ENCODE measurements at places on chromosomes 4 and X.

DNA sequence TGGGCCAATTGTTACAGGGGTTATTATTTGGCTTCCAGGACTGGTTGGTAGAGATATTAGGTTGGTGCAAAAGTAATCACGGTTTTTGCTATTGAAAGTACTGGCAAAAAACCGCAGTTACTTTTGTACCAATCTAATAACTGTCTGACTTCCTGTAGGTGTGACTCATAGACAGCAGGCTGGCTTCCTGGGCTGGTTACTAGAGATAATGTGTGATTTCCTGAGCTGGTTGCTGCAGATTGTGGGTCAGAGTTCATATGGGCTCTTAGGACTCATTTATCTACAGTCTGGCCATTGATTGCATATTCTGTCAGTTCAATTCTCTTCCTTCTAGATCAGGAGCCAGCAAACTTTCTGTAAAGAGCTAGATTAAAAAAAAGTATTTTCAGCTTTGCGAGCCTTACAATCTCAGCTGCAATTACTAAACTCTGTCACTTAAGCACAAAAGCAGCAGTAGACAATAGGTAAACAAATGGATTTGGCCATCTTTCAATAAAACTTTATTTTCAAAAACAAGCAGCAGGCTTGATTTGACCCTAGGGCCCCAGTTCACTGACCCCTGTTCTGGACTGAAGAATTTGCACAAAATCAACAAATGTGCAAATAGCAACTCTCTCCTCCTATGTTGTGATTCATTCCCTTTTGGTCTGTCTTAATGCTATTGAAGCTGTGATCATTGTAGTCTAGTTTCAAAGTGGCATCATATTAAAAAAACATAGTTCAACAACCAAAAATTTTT, 50.8 kb upstream of the BOD1L1 start:
- no peak for DNase-seq

GRCh38 chr4:20281453-20281852, 29.7 kb downstream of the SLIT2 start:
- DNase-seq = no peak

DNA sequence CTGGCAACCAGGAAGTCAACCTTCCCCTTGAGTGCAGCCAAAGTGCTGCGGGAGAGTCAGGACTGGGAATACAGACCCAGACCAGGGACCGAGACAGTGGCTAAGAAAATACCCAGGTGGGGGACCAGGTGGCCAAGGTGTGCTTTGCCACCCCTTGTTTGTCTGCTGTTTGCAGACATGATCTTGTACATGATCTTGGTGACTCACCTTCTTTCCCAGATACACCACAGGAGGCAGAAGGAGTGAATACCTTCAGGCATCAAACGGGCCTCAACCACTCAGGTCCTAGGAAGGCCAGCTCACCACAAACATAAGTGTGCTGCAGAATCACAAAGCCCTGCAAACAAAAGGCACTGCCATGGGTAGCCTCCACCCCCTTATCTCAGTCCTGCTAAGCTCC, 62.0 kb downstream of the CNGA2 start:
- DNase-seq = no peak

DNA sequence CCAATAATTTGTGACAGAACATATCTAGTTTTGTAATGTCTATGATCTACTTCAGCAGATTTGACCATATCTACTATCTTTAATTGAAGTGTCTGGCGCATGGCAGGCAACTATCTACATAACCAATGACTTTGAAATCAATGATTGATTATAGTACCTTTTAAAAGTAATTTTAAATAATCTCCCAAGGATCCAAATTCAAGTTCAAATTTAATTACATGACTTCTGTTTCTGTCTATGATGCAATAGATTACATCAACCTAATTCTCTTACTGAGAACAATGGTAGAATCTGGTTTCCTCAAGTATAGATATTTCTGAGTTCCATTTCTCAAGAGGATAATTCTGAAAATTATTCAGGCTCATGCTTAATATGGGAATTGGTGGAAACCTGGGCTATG, 177.4 kb upstream of the IL15 start:
- no peak for DNase-seq

GRCh38 chr4:106809076-106809475, 227.0 kb downstream of the DKK2 start:
- DNase-seq = no peak

DNA sequence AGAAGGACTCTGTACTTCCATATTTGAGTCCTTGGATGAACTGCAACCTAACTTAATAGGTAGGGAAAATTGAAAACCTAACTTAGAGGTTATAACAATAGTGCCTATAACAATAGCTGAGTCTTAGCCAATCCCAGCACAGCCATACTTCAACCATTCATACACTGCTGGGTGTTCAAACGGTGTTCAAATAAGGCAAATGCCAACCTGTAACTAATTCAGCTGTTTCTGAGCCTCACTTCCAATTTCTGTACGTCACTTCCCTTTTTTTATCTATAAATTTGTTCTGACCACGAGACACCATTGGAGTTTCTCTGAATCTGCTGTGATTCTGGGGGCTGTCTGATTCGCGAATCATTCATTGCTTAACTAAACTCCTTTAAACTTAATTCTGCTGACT, 9.6 kb upstream of the GRSF1 start:
- no peak for DNase-seq

DNA sequence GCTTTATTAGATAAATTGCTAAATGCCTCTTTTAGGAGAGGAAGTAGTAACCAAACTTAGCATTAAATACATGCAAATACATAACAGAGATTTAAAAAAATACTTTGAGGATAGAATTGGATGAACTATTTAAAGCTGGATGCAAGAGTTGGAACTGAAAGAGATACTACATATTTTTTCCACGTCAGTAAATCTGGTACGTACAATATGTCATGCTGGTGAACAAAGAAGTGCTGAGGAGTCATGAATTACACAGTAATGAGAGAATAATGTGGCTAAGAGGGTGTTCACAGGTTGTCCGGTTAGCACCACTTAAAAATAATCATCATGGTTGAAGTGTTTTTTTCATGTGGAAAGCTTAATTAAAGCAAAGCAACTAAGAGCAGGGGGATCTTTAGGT, 184.1 kb upstream of the FRMPD4 start:
- DNase-seq = no peak

- DNase-seq = no peak
These were observed 49.7 kb upstream of the DDIT4L start for GRCh38 chr4:100240008-100240407.

DNA sequence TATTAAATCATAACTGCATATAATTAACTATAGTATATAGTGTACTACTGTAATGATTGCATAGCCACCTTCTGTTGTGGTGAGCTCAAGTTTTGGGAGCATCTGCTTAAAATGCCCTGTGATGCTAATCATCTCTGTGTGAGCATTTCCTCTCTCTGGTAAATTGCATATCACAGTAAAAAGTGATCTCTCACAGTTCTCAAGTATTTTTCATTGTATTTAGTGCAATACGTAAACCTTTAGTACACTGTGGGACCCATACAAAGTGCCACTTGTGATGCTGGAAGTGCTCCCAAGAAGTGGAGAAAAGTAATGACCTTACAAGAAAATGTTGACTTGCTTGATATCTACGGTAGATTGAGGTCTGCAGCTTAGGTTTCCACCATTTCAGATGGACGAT, 82.0 kb downstream of the WWC2 start:
- DNase-seq = no peak

DNA sequence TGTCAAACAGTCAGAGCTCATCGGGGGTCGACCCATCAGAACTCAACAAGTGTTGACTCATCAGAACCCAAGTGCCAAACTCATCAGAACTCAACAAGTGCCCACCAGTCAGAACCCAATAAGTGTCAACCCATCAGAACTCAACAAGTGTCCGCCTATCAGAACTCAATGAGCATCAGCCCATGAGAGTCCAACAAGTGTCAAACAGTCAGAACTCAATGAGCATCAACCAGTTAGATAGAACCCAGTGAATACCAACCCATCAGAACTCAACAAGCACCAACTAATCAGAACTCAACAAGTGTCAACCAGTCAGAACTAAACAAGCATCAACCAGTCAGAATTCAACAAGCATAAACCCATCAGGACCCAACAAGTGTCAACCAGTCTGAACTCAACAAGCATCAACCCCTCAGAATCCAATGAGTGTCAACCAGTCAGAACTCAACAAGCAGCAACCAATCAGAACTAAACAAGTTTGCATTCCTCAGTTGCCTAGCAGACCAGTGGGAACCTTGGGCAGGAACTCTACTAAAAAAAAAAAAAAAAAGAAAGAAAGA, 115.3 kb downstream of the PRKX start:
- DNase-seq = no peak

- no peak for DNase-seq
These were observed 665 bp downstream of the TRPC5OS start for GRCh38 chrX:111876646-111877045.

DNA sequence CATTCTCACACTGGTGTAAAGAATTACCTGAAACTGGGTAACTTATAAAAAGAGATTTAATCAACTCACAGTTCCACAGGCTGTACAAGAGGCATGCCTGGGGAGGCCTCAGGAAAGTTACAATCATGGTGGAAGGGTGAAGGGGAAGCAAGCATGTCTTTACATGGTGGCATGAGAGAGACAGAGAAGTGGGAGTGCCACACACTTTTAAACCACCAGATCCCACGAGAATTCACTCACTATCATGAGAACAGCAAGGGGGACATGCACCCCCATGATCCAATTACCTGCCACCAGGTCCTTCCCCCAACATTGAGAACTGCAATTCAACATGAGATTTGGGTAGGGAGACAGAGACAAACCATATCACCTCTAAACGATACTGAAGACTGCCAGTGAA, 23.0 kb downstream of the EPGN start:
- no peak for DNase-seq

DNA sequence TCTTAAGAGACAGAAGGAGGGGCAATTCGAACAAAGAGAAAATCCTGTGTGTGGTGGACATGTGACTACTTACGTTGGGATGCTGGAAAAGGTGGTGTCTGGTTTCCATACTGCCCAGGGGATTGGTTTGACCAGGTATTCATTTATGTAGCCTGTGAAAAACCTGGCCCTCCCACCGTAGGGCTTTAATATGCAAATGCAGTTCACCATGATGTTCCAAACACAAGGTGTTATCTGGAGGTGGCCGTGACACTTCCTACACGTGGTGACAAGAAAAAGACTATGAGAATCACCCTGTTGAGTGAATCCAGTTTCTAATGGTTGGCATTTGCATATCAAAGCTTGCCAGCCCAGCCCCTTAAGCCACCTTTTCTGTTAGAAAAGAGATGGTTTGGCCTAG, 27.9 kb downstream of the UGT2B4 start:
- no peak for DNase-seq

- no peak for DNase-seq
These were observed 33.7 kb upstream of the USP51 start for GRCh38 chrX:55523356-55523755.

DNA sequence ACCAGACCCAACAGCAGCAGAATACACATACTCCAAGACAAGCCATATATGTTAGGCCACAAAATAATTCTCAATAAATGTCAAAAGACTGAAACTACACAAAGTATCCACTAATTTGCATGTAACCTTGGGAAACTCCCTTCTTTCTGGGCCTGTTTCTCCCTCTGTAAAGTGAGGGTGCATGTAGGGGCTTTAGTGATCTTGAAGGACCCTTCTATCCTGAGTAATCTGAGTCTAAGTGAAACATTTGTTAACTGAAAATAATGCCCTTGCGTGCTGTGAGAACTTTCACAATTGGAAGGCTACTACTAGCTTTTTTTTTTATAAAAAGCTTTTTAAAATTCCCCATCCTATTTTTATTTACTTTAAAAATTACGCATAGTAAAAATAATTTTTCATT, 125.2 kb downstream of the NEXMIF start:
- no peak for DNase-seq

DNA sequence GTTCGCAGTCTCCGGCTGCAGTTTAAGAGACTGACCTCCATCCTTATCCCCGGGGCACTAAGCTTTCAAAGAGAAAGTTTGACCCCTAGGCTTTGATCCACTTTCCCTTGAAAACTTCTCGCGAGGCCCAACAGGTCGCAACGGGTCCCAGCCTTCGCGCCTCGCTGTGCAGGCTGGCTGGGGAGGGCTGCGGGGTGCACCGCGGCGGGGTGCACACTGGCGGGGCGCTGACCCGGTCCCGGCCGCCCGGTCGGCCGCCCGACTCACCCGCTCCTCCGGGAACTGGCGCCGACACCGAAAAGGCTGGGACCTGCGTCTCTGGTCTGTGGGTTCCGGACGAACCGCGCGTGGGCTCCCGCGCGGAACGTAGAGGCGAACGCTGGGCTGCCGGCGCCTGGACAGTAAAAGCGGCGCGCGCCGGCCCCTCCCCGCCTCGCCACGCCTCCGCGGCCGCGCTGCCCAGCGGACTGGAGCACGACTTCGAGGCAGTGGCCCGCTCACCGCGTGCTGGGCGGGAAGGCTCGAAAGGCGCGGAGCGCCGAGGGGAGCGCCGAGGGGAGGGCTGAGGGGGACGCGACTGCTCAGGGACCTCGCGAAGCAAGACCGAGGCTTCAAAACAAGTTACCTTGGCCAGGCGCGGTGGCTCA, at the start of gene TAF7L:
Gene TAF7L, minus strand, starts transcription at position 378 of the 647 bp plus-strand sequence. CDS start 3,791 bp downstream, outside the sequence.
- DNase-seq = no peak

DNA sequence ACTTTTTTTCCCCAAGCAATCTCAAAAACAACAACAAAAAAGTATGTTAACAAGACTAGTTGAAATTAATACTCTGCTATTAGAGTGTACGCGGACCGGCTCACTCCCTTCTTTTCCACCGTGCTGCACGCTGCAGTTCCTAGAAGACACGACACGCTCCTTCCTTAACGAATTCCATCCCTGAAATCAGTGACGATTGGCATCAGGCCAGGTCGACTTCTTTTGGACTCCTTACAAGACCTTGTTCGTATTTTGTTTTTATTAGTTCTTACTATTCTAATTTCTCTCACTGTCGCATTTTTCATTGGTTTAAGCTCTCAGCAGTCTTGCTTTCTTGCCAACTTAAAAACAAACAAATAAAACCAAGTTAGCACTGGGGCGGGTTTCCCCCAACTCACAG, 175.8 kb upstream of the PITX2 start:
- DNase-seq = no peak

DNA sequence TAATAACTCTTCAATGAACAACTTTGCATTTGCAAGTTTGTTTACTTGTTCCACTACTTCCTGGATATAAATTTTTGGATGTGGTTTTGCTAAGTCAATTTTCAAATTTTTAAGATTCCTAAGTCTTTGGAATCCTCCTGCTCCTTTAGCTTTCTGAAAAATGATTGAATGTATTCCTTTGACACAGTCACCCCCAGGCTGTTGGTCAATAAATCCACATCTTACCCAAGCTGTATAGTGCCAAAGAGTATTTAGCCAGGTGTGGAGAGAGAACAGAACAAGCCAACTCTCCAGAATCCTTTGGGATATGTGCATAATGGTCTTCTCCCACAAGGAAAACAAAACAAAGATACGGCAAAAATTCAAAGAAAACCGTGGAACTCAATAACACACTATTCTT, 56.9 kb upstream of the INTU start:
- no peak for DNase-seq

GRCh38 chrX:43998374-43998773, 25.2 kb upstream of the NDP start:
- DNase-seq = no peak

GRCh38 chr4:76067652-76068286, 6.7 kb upstream of the ART3 start:
- DNase-seq = peak; percentile 17

All from activated CD8-positive, alpha-beta memory T cell treated with anti-CD3 and anti-CD28 coated beads for 1 hour (primary cell).